Cerebellar cortex (tissue), 1 donor: ENCODE measurements at places on chromosomes 1 and 21.
A peak's percentile ranks its signal among the peaks of the same experiment; 100 is the strongest.

- no peak for DNase-seq
Observed at GRCh38 chr1:54132495-54132894, 20.3 kb downstream of the CDCP2 start.

- no peak for DNase-seq
Observed at GRCh38 chr21:37455504-37455911, 88.9 kb downstream of the DYRK1A start.

GRCh38 chr1:229224308-229224707, 46.6 kb upstream of the RAB4A start:
- DNase-seq, result no peak

DNA sequence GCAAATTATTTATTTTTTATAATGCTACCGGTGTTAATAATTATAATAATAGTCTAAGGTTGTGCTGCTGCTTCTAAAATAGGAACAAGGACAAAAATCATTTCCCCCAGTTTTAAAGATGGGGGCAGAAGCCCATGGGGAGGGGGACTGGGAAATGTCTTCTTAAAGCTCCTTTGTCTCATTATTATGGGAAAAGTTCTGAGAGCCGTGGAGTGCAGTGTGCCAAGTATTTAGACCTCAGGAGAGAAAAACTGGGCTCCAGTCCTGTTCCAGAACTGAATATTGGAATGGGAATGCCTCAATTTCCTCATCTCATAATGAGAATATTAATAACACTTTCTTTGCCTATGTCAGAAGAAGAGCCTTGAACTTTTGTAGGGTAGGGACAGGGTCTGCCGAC, 40.9 kb upstream of the ATF3 start:
- no peak for DNase-seq

DNA sequence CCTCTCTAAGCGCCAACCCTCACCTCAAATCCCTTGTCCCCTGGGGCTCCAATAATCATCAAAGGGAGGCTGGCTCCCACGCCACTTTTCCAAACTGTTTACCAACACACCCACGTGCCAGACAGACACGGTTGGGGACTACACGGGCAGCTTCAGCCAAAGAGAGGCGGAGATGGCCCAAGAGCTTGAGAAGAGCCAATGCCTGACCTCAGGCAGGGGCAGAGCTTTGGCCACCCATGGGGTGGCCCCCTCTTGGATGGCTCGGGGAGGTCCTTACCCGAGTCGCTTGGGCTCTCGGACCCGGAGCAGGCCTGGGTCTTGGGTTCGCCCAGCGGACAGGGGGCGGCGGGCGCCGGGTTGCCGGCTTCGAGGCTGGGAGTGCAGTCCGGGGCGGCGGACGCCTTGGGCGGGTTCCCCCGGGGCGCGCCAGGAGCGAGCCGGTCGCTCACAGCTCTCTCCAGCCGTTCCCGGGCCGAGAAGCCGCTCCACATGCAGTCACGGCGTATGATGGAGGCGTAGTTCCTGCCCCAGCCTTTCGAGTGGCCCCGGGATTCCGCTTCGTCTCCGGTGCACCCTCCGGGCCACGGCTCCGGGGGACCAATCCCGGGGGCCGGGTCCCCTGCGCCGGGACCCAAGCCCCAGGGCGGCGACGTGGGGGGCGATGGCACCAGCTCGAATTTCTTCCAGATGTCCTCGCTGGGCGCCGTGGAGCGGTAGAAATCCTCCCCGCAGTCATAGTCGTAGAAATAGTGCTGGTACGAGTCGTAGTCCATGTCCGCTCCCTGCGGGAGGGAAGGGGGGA, 854 bp downstream of the MYCL start:
- DNase-seq, result no peak

GRCh38 chr21:14616380-14617039, 70.4 kb upstream of the SAMSN1 start:
- no peak for DNase-seq

DNA sequence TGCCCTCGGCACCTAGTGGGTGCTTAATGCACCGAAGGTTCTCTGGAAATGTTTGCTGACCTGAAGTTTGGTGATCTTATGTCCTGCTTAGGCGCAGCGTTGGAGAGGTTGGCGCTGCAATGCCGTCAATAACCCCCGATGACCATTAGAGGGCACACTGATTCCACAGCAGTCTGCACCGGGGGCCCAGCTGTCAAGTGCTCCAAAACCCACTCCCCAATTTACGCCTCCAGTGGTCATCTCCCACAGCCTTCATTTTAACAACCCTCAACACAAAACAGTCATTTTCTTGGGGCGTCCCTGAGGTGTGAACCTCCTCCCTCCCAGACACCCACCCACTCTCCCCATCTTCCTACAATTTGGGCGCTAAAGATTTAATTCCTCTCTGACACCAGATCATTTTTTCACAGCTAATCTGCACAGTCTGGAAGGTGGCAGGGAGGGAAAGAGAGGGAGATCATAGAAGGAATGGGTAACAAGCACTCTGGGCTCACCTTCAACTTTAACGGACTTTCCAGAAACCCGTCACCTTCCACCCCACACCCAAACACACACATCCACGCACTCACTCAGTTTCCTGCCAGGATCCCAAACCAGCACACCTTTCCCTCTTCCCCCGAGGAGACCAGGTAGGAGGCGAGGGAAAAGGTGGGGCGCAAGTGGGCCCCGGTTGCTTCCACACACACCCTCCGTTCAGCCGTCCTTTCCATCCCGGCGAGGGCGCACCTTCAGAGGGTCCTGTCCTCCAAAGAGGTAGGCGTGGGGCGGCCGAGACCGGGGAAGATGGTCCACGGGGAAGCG, 570 bp upstream of the NPR1 start:
- peak; percentile 73 for DNase-seq

DNA sequence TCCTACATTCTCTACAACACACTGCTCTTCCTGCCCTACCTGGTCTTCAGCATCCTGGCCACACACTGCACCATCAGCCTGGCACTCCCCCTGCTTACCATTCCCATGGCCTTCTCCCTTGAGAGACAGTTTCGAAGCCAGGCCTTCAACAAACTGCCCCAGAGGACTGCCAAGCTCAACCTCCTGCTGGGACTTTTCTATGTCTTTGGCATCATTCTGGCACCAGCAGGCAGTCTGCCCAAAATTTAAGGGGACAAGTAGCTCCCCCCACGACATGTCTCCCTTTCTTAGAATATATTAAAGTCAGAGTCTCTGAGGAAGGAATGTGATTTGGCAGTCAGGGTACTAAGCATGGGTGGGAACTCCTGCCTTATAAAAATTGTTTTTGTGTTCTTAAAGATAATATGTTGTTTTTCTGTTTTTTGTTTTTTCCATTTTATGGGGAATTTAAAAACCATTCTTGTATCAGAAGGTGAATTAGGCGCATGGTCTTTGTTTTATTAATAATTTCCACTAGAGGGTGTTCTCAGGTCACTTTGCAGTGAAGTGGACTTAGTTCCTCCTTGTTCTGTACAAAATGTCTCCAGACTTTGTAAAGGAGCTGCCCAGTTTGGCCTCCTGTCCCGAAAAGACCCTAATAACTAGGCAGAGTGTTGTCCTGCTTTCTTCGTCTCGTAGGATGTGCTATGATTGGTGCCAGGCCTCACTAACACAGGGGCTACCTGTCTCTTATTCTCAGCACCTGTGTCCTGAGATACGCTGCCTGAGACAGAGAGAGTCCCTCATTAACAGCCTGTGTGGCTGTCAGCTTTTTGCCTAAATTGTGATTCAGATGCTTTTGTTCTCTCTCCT, 13.1 kb downstream of the UBIAD1 start:
- peak; percentile 33 for DNase-seq

GRCh38 chr1:118104951-118105350, 80.1 kb downstream of the SPAG17 start:
- no peak for DNase-seq

GRCh38 chr1:1061682-1062345, 12.3 kb downstream of the RNF223 start:
- DNase-seq, result no peak

GRCh38 chr1:59043796-59044195, 253.1 kb upstream of the FGGY start:
- DNase-seq, result no peak

DNA sequence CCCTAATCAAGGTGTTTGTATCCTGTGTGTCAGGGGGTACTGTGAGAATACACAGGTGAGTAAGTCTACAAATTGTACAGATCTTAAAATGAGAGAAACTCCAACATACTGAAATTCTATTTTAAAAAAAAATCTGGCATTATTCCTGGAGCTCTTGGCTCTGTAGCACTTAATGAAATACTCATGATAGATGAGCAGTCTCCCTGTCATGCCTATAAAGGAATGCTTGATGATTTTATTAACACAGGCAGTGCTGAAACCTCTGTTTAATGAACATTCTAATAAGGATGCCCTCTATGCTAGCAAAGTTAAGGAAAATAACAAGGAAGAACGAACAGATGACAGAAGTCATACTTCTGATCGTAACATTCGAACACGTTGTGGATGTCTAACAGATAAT, 233.9 kb upstream of the NEGR1 start:
- DNase-seq, result no peak

GRCh38 chr1:185825556-185825955, 91.4 kb downstream of the HMCN1 start:
- no peak for DNase-seq
